Hematopoietic multipotent progenitor cell (in vitro differentiated cells): ENCODE measurements at places on chromosomes 4 and X. TPM values are rescaled to one million over a fixed set of nuclear protein-coding genes. Genes with fewer than 3 reads are reported as not detected.

GRCh38 chr4:55791666-55792065 is 27.9 kb upstream of the EXOC1L start:
- DNase-seq = no peak

DNA sequence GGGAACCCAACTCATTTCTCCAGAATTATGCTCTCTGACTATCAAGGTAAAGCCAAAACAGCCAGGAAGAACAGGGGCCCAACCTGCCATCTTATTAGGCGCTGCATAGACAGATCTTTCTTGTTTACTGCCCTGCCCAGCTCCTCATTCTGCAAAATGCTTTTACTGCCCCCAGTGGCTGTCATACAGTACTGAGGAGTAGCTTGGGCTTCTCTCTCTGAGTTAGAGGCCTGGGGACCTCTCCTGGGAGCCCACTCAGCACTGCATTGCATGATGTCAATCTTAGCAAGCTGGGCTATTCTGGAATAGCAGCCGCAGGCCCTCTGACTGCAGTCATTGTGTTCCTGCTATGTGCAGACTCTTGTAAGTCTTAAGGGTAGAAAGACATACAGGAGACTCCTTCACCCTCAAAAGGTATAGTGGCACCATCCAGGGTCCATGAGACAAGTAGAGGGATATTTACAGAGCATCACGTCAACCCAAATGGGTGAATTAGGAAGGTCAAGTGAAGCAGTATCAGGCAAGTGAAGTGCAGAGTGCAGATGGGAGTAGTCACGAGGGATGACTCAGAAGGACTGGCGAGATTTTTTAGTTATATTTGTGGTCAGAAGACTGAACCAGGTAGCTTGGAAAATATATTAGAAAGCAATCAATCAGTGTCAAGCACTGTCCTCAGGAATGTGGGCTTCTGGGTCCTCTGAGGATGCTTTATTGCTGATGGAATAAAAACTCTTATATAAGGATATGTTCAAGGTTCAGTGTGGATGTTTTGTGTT is 294.1 kb upstream of the SFRP2 start:
- DNase-seq = no peak

DNA sequence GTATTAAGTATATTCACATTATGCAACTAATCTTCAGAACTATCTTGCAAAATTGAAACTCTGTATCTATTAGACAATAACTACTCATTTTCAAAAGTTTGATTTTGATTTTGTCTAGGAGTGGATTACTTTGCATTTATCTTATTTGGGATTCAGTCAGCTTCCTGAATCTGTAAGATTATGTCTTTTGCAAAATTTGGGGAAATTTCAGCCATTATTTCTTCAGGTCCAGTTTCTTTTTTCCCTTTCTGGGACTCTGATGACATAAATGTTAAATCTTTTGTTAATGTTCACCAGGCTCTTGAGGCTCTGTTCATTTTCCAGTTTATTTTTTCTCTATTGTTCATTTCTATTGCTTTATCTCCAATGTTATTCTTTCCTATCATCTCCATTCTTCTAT is 15.0 kb downstream of the RPS6KA3 start:
- no peak for DNase-seq

DNA sequence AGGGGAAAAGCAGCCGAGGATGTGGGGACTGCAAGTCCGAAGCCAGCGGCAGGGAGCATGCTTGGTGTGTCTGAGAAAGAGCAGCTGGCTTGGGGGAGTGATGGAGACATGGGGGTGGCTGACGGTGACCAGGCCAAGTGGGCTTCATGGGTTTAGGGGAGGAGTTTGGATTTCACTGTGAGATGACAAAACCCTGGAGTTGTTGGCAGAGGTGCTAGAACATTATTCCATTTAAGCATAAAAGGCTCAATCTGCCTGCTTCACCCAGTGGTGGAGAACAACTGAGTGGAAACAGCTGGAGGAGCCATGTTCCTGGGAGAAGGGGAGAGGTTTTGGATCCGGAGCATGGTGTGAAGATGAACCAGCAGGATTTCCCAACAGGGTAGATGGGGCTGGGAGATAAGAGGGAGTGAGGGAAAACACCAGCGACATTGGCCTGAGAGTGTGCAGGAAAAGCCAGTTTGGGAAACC is 318.0 kb upstream of the TAPT1 start:
- no peak for DNase-seq

DNA sequence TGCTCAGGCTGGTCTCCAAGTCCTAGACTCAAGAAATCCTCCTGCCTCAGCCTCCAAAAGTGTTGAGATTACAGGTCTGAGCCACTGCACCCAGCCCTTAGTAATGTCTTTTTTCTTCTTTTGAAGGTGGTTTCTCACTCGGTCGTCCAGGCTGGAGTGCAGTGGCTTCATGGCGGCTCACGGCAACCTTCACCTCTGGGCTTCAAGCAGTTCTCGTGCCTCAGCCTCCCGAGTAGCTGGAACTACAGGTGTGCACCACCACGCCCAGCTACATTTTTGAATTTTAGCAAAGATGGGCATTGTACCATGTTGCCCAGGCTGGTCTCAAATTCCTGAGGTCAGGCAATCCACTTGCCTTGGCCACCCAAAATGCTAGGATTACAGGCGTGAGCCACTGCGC is 32.3 kb upstream of the ASMTL start:
- DNase-seq = no peak

GRCh38 chr4:99564921-99565320 is 1.1 kb upstream of the TRMT10A start:
- DNase-seq = no peak

DNA sequence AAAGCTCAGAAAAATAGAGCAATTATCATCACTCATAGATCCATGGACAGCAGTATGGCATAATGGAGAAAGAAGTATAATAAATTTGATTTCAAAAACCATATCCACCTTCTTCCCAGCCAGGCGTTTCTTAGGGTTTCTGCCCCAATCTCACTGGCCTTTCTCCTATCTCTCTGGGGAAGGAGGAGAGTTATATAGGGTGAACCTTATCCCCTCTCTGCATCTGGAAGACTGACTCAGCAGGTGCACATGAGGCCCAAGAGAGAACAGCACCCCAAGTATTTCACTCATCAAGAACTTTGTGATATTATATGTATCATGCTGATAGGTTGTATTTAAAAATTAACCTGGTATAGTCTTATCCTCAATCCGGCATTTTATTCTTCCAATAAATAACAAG is 318.8 kb upstream of the RASGEF1B start:
- DNase-seq = no peak

DNA sequence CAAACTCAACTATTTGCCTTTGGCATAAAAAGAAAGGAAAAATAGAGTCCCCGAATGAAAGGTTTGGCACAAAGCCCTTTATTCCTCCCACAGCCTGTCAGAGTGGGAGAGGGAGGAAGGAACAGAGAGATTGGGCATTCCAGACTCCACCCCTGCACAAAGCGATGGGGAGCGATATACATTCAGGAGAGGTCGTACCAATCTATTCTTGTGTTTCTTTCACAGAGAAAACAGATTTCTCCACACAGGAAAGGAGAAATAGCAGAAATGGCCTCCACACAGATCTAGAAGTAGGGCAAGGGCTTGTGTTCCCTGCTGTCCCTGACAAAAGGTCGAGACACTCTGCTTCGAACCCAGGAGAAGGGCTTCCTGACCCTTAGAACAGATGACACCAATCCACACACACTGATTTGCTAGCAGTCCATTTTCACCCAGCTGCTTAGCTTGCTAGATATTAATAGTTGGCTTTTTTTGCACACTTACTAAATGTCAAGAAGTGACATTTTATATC is 197.4 kb downstream of the MAML3 start:
- DNase-seq = no peak

CT47B1 gene
- total RNA-seq = not detected
